ENCODE measurements at places on chromosomes 16 and 17.

DNA sequence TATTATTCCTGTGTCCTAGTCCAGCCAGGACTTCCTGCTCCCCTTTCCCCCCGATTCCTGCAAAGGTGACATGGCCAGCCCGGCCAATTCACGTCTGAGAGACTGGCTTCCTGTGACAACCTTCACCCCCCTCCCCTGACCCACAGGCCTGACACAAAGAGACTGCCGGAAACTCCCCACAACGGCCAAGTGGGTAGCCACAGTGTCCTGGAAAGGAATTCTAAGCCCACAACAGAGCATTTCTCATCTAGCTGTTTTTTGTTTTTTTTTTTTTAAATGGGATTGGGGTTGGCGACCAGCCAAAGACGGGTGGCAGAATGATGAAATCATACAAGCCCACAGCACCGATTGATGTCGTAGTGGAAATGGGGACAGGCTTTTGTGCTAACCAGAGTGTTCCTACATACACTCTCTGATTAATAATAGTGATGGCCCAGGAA is 2.8 kb upstream of the XAF1 start:
- DNase-seq = no peak

- DNase-seq = no peak
These were observed 21.6 kb downstream of the CTU2 start for GRCh38 chr16:88727871-88728270.

- no peak for DNase-seq
These were observed 29.1 kb downstream of the MAP1LC3B start for GRCh38 chr16:87421003-87421912.

DNA sequence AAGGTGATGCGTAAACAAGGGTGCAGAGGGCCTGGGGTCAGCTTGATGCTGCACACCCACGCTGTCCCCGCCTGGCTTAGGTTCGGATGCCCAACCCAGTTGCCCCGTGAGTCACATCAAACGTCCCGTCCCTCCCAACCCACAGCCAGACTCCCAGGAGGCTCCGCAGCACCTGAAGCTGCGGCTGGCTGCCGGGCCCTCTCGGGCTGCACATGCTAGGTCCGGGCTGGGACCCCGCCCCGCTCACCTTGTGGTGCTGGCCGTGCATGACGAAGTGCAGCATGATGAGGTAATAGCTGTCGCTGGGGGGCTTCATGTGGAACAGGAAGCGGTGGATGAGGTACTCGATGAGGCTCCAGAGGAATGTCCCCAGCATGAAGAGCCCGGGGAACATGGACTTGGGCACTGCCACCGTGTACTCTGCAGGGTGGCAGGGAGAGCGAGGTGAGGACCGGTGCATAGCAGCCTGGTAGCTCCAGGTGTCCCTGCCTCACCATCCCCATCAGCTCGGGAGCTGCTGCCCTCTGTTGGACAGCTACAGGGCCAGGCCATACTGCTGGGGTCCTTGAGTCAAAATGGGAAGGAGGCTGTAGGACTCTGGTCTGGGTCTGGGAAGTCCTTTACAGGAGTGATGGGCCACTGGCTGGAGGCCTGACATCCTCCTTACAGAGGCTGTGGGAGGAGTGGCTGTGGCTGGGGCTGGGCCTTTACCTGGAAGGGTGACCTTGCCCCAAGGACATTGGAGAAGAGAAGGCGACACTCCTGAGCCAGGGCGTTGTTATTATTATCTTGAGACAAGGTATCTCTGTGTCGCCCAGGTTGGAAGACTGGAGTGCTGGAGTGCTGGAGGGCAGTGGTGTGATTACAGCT is 18.3 kb upstream of the MLKL start:
- DNase-seq = no peak

DNA sequence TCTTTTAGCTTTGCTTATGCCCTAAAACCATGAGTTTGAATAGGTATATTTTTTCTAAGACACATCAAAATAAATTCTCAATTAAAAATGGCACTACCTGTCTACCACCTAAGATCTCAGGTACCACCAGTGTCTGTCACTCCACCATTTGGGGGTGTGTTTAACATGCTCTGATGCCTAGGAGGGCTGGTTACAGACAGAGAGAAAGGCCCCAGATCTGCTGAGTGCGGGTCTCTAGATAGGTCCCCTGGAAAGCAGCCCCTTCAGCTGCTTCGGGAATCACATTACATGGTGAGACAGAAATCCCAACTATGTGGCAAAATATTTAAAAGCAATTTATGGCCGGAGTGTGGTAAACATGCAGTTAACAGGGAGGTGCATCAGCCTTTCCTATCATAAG is 653 bp upstream of the VAC14 start:
- DNase-seq = no peak

DNA sequence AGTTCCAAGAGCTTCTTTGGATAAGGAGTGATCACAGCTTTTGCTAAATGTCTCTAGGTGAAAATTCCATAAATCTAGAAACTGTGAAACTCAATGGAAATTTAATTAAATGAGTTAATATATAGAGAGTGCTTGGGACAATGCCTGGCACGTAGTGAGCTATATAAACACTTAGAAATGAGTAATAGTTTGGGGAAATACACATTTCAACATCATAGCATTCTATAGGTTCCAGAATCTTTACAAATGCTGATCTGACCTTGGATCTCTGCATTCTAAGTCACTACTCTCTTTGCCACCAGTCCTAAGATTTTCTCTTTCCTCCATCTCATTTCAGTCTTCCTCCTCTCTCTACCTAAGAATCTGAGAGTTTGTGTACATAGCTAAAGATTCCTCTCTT is 175.6 kb downstream of the SOX9 start:
- DNase-seq = no peak

DNA sequence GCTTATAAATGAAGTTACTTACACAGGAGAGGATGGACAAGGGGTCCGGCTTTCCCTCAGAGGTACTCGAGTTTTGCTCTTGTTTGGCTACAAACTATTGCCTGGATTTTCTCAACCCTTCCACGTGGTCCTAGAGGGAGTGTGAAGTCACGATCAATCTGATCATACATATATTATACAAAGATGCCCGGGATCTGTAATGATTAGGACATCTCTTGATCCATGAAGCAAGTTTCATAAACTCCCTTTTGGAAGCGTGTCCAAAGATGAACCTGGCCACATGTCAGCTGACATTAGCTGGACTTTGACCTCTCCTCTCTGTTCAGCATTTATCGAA is 2.3 kb upstream of the CDH11 start:
- no peak for DNase-seq

GRCh38 chr16:57534881-57535658 is 1.3 kb downstream of the CCDC102A start:
- no peak for DNase-seq

- peak; percentile 80 for DNase-seq
These were observed 1.0 kb upstream of the MFAP4 start for GRCh38 chr17:19387921-19388521.

- peak; percentile 91 for DNase-seq
These were observed 18.0 kb upstream of the GSG1L start for GRCh38 chr16:28081391-28081968.

DNA sequence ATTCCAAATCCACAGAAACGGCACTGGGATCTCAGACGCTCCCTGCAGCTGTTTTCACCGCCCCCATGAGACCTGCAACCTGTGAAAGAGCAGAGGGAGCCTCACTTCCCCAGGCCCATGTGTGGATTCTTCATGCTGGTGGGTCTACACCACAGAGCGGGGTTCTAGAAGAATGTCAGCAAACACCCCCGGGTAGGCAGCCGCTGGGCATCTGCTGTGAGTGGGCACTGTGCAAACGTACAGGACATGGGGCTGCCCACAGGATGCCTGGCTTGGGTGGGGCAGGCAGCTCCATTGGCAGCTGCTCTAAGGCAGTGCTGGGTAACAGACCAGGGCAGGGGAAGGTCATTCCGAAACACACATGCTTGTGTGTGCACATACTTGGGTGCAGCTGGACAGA is 174.9 kb downstream of the RBFOX3 start:
- DNase-seq = no peak

- peak; percentile 71 for DNase-seq
These were observed 2.7 kb upstream of the MLLT6 start for GRCh38 chr17:38702166-38702915.

DNA sequence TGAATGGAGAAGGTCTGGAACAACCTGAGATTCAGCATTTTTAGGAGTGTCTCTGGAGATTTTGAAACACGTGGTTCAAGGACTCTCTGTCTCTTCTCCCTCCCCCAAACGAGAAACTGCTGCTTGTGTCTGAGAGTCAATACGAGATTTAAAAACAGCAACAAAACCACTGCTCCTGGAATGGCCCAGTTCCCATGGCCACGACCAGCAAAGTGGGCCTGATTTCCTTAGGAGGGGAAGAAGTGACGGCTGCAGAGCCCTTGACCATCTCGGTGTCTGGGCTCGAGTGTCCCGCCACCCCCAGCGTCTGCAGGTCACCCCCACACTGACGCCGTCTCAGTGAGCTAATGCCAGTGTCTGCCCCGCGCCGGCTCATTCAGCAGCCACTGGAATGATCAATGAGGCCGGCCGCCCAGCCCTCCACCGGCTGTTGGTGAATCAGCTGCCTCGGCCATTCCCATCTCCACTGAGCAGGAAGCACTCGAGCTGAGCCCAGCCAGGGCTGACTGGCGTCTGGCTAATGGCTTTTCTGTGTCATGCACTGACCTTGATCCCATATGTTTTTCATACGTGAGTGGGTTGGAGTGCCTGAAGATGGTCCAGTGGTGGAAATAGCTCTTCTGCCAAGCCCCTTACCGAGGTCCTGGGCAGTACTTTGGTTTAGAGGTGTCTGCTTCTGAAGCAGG is 151.8 kb downstream of the PITPNC1 start:
- peak; percentile 69 for DNase-seq

- DNase-seq = peak; percentile 86
These were observed 4.3 kb downstream of the THOC6 start for GRCh38 chr16:3027983-3028715.

GRCh38 chr16:66528294-66528693 is 21.6 kb downstream of the TK2 start:
- no peak for DNase-seq

DNA sequence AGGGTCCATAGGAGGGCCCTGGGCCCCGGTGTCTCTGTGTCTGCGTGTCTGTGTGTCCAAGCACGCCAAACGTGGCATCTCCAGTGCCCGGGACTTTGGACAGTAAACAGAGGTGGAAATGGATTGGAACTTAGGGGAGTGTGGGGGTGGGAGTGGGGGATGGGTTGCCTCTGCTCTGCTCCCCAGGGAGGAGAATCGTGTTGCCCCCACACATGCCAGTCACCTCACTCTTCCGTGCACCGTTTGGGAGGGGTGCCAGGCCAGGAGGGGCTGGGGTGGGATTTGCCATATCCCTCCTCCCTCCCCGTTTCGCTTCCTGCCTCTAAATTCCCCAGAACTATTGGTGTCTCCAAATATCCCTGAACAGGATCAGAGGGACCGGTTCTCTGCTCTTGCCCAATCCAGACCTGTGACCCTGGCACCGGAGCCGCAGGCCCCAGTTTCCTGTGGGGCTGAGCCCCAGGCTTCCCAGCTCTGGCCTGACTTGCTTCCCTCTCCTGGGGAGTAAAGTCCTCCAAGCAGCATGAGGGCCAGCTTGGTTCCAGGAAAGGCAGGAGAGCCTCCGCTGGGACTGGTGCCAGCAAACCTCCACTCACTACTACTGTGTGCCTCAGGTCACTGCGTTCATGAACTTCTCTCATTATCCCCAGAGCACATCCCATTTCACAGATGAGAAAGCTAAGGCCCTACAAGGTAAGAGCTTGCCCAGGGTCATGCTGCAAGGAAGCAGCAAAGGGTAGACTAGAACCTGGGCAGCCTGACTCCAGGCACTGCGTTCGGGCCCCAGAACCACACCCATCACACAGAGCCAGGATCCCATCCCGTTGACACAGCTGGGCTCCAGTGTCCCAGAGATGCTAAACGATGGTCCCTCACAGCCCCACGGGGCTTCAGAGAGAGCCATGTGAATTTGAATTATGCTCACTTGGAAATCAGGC is at the start of gene ASGR1:
ASGR1 (minus strand) TSS at position 54 of the 938 bp plus-strand sequence. CDS start 807 bp downstream, outside the sequence.
- no peak for DNase-seq
